ENCODE measurements at places on chromosomes 13 and 19. TPM values are rescaled to one million over a fixed set of nuclear protein-coding genes. Genes with fewer than 3 reads are reported as not detected.
A peak's percentile ranks its signal among the peaks of the same experiment; 100 is the strongest.

Gene PSG5
- not detected for total RNA-seq

Gene ZNF99
- 0.07 TPM for total RNA-seq

Gene AKT2
- 176 TPM for total RNA-seq

DNA sequence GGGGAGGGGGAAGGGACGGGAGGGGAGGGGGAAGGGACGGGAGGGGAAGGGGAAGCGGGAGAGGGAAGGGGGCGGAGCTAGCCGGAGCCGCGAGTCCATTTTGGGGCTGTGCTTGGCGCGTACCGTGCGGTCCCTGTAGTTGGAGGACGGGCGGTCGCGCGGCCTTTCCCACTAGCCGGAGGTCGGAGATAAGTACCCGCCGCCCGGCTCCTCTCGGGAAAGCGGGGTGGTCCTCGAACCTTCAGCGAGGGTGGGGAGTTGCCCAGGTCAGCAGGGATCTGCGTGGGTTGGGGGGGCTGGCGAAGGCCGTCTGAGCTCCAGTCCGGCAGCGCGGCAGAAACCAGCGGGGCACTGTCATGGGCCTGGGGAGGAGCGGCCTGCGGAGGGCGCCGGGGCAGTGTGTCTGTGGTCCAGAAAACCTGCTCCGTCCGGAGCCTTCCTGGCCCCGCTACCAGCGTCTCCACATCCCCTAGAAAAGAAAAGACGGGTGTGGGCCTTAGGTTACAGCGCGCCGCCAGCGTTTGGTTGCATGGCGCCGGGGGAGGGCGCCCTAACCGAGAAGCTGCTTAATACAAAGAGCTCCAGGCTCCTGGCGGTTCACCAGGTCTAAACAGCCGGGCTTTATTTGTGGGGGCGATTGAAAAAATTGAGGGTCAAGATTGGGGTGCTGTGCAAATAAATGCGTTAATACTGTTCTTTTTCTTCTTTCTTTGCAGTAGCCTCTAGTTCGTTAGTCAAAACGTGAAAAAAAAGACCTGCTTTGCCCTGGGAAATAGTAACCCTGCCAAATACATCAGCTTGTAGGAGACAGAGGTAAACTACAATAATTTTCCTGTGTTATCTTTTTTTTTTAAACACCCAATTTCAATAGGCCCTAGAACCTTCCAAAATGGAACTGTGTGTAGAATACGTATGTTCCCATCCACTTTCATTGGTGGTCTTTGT is at the start of gene TRIM13:
Gene TRIM13, plus strand, starts transcription at position 92 of the 945 bp plus-strand sequence. CDS start 14,899 bp downstream, outside the sequence.
- peaks cover 43% of the 10 kb centered on the region for H3K36me3 ChIP-seq
- peaks cover 54% of the 10 kb centered on the region for H3K4me1 ChIP-seq
- peak within 1 kb of the TSS; percentile 93 for H3K27ac ChIP-seq
- peak within 1 kb of the TSS; percentile 88 for H3K4me3 ChIP-seq

- H3K4me1 ChIP-seq, result no peaks in the 10 kb centered on the region
- H3K4me3 ChIP-seq, result no peak overlapping the region
- peaks cover 39% of the 10 kb centered on the region for H3K27me3 ChIP-seq
- H3K36me3 ChIP-seq, result no peaks in the 10 kb centered on the region
- no peak overlapping the region for H3K27ac ChIP-seq
- DNase-seq, result no peak
Measured at GRCh38 chr13:91389186-91389585, 9.2 kb upstream of the GPC5 start.

Gene PRRG2
- total RNA-seq, result 1.8 TPM

Gene ZNF729
- not detected for total RNA-seq

DNA sequence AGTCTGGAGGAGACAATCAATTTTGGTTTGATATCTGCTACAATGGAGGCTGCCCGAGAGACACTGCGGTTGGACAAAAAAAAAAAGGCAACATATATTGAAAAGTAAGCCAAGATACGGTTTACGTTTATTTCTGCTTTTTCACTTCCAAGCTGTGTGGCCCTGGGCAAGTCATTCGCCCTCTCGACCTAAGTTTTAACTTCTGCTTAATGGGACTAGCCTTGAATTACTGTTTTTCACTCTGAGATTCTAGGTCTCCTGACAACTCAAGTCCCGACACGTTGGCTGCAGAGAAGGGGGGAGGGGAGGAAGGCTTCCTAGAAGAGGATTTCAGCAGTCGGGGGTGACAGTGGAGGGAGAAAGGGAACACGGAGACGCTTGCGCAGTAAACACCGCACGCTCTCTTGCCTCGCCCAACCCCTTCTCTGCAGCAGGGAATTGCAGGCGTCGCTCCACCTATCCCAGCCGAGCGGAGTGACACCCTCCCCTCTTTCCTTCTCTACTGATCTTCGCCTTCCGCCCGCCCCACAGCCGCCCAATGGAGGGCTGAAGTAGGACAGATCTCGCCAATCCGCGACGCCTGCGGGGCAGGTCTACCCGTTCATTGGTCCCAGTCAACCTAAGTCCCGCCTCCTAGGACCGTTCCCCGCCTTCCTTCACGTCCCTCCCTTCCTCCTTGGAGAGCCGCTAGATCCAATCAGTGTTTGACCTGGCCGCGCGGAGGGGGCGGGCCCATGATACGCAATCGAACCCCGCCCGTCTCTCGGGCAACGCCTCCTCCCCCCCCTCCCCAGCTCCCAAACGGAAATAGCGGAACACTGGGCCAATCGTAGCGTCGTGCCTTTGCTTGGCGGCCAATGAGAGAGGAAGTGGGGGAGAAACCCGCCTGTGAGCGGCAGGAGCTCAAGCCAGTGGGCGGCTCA is 533 bp upstream of the AP2A1 start:
- no peaks in the 10 kb centered on the region for H3K27me3 ChIP-seq
- peak; percentile 93 for DNase-seq
- peak overlapping the region; percentile 88 for H3K4me3 ChIP-seq
- H3K36me3 ChIP-seq, result peaks cover 7% of the 10 kb centered on the region
- H3K27ac ChIP-seq, result peak overlapping the region; percentile 96
- H3K4me1 ChIP-seq, result peaks cover 33% of the 10 kb centered on the region

DNA sequence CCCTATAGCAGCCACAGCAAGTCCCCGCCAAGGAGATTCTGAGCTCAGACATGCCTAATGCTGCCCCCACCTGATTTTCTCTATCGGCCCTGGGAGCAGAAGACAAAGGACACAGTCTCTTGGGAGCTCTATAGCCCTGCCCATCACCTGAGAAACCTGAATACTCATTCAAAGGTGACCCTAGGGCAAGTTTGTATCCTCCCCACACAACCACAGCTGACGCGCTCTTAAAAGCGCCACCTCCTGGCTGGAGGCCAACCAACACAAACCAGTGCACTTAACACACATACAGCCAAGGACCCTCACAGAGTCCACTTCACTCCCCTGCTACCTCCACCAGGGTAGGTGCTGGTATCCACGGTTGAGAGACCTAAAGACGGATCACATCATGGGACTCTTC is 8.8 kb upstream of the IGFL4 start:
- no peaks in the 10 kb centered on the region for H3K4me1 ChIP-seq
- H3K27ac ChIP-seq, result no peak overlapping the region
- peaks cover 39% of the 10 kb centered on the region for H3K27me3 ChIP-seq
- H3K36me3 ChIP-seq, result no peaks in the 10 kb centered on the region
- DNase-seq, result no peak

Gene PRX
- total RNA-seq, result 1.4 TPM

Gene NCAN
- not detected for total RNA-seq

DNA sequence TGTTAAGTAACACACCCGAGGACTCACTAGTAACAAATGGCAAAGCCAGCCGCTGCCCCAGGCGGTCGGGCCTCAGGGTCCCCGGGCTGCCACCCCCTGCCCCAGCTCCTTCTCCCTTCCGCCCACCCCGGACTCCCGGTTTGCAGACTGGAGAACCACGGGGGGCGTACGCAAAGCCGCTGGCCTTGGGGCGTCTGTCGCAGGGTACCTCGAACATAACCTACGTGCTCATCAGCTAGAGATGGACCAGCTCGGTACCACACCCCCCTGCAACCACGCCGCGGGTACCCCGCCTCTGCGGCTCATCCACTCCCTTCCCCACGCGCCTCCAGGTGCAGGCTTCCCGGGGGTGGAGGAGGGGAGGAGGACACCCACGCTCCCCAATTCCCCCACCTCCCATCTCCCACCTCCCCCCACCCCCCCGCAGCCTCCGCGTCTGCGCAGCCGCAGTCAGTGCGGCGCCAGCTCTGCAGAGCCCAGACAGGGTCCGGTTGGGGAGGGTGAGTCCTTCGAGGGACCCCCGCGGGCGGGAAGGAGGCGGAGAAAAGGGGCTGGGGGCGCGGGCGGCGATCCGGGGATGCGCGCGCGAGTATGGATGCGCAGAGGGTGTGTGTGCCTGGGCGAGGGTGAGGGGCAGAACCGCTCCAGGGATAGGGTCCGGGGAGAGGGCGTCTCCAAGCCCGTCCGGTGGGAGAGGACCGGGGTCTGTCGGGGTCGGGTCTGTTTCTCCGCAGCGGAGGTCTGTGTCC is at the start of gene SMIM17:
Gene SMIM17, plus strand, starts transcription at position 449 of the 749 bp plus-strand sequence. CDS start 2,509 bp downstream, outside the sequence.
- peaks cover 2% of the 10 kb centered on the region for H3K36me3 ChIP-seq
- no peak within 1 kb of the TSS for H3K27ac ChIP-seq
- no peaks in the 10 kb centered on the region for H3K4me1 ChIP-seq
- no peak within 1 kb of the TSS for H3K4me3 ChIP-seq
- peaks cover 18% of the 10 kb centered on the region for H3K27me3 ChIP-seq
- DNase-seq, result no peak

Gene UBE2L5
- total RNA-seq, result 0.42 TPM

Gene ZNF221
- total RNA-seq, result 2.6 TPM
